Activated CD4-positive, alpha-beta T cell treated with anti-CD3 and anti-CD28 coated beads for 36 hours (primary cell): ENCODE measurements at places on chromosomes 7 and 10. TPM values are rescaled to one million over a fixed set of nuclear protein-coding genes. Genes with fewer than 3 reads are reported as not detected.

- no peaks in the 10 kb centered on the region for H3K36me3 ChIP-seq
- H3K4me1 ChIP-seq = peaks cover 3% of the 10 kb centered on the region
- H3K27ac ChIP-seq = no peak overlapping the region
- H3K27me3 ChIP-seq = peaks cover 27% of the 10 kb centered on the region
These were observed 8.2 kb downstream of the COL26A1 start for GRCh38 chr7:101370836-101371235.

GRCh38 chr10:133236401-133237240 is 1.0 kb upstream of the VENTX start:
- no peaks in the 10 kb centered on the region for H3K36me3 ChIP-seq
- no peak overlapping the region for H3K4me3 ChIP-seq
- peaks cover 46% of the 10 kb centered on the region for H3K27me3 ChIP-seq

- peaks cover 25% of the 10 kb centered on the region for H3K4me1 ChIP-seq
- no peak overlapping the region for H3K27ac ChIP-seq
- no peak overlapping the region for H3K4me3 ChIP-seq
- peaks cover 11% of the 10 kb centered on the region for H3K27me3 ChIP-seq
These were observed 4.2 kb downstream of the LIPF start for GRCh38 chr10:88668465-88668864.

DNA sequence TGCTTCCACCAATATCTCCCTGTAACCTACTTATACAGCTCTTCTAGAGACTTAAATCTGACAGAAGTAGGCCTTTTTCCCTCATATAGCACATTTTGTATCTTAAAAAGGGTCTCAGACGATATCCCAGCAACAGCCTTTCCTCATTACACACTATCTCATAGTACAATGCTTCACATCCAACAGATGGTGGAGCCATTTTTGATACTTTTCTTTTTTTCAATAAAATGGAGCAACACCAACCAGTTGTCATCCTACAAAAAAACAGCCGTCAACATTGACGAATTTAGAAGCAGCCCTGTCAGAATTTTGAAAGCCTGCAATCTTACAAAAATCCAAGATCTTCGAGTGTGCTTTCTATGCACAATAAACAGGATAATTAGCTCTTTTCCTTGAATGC is 145.9 kb upstream of the NEBL start:
- H3K36me3 ChIP-seq = no peaks in the 10 kb centered on the region
- H3K4me3 ChIP-seq = no peak overlapping the region
- no peak overlapping the region for H3K27ac ChIP-seq
- H3K4me1 ChIP-seq = no peaks in the 10 kb centered on the region

GRCh38 chr7:112887337-112887736 is 97.1 kb upstream of the TMEM168 start:
- no peak overlapping the region for H3K4me3 ChIP-seq
- H3K27ac ChIP-seq = no peak overlapping the region
- H3K36me3 ChIP-seq = peaks cover 25% of the 10 kb centered on the region

Gene KCNIP2
- 2.8 TPM for total RNA-seq

DNA sequence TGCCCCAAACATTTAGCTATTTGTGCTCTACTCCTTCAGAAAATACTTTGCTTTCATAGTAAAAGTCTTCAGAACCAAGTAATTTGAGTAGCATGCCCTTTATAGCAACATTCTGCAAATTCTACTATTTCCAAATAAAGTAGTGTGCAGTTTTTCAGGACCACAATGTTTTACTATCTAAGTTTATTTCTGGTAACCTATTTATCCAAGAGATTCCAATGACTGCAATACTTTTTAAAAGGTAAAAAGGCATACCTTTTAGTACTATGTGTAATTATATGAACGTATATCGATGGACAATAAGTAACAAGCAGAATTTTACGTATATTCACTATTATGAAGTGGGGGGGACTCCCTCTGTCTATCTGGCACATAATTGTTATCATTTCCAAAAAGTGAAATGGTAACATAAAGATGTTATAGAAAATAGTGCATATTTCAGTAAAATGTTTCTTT is 6.9 kb upstream of the CAV2 start:
- H3K4me3 ChIP-seq = no peak overlapping the region
- no peak overlapping the region for H3K27ac ChIP-seq
- no peaks in the 10 kb centered on the region for H3K36me3 ChIP-seq
- no peaks in the 10 kb centered on the region for H3K4me1 ChIP-seq
